Adrenal gland (tissue), 19 donors: ENCODE measurements at places on chromosomes 4 and X.

- H3K4me1 ChIP-seq = no peaks in the 10 kb centered on the region
- no peak overlapping the region for H3K4me3 ChIP-seq
- DNase-seq = no peak
Observed at GRCh38 chr4:16125571-16126445, 42.0 kb upstream of the PROM1 start.

- no peak overlapping the region for H3K27ac ChIP-seq
- no peaks in the 10 kb centered on the region for H3K36me3 ChIP-seq
- no peak for DNase-seq
- H3K4me3 ChIP-seq = no peak overlapping the region
- H3K27me3 ChIP-seq = no peaks in the 10 kb centered on the region
- H3K4me1 ChIP-seq = no peaks in the 10 kb centered on the region
Observed at GRCh38 chr4:100022792-100023222, 72.7 kb upstream of the H2AZ1 start.

DNA sequence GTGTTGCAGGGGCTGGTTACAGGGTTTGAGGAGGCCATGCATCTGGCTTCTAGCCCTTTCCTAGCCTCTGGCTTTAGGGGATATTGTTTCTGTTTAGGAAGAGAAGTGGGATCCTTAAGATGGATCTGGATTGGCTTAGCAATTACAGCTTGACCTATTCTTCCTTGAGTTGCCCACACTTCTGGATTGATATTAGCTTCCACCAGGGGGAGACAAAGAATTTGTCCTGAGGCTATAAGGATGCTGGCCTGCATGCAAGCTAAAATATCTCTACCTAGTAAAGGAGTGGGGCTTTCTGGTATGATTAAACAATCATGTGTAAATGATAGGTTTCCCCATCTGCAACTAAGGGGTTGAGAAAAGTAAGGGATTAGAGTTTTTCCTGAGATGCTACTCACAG, 117.2 kb downstream of the TEX13C start:
- H3K27ac ChIP-seq = no peak overlapping the region
- no peak overlapping the region for H3K4me3 ChIP-seq
- DNase-seq = no peak
- H3K27me3 ChIP-seq = no peaks in the 10 kb centered on the region

- no peak for DNase-seq
- no peaks in the 10 kb centered on the region for H3K27me3 ChIP-seq
- H3K4me1 ChIP-seq = no peaks in the 10 kb centered on the region
- no peaks in the 10 kb centered on the region for H3K36me3 ChIP-seq
- H3K4me3 ChIP-seq = no peak overlapping the region
Observed at GRCh38 chr4:16844816-16845586, 53.4 kb downstream of the LDB2 start.

- no peaks in the 10 kb centered on the region for H3K36me3 ChIP-seq
- H3K4me3 ChIP-seq = no peak overlapping the region
- H3K27me3 ChIP-seq = no peaks in the 10 kb centered on the region
- no peak overlapping the region for H3K27ac ChIP-seq
- no peaks in the 10 kb centered on the region for H3K4me1 ChIP-seq
Observed at GRCh38 chr4:116088771-116089170, 975.4 kb upstream of the NDST4 start.

DNA sequence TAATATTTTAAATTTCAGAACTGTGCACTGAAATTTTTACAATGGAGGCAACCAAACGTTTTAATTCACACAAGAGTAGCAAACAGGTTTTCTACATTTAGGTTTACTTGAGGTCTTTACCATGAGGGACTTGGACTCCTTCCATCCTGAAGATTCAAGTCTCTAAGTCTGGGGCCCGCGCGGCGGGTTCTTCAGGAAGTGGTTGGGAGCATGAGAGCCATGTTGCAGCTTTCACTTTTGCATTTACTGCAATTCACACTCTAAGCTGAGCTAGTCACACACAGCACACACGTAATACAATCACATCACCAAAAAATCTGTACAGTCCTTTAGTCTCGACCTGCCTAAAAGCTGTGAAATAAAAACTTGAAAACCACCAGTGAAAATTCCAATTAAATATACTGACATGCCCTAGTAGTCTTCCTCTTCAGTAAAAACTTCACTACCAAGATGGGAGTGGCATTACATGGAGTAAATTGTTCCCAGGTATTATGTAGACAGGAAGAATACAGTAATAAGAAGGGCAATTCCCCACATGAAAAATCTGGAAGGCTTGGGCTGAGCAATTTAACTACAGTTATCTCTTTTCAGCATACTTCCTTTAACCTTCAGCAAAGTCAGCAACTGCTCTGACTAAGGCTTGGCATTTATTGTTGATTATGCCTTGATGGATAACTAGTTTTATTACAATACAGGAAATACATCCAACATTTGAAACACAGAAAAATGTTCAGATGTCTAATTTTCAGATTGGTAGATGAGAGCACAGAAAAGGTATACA, 571.1 kb upstream of the DIPK2B start:
- no peaks in the 10 kb centered on the region for H3K36me3 ChIP-seq
- peaks cover 3% of the 10 kb centered on the region for H3K27me3 ChIP-seq
- no peak overlapping the region for H3K27ac ChIP-seq
- DNase-seq = peak; percentile 31

DNA sequence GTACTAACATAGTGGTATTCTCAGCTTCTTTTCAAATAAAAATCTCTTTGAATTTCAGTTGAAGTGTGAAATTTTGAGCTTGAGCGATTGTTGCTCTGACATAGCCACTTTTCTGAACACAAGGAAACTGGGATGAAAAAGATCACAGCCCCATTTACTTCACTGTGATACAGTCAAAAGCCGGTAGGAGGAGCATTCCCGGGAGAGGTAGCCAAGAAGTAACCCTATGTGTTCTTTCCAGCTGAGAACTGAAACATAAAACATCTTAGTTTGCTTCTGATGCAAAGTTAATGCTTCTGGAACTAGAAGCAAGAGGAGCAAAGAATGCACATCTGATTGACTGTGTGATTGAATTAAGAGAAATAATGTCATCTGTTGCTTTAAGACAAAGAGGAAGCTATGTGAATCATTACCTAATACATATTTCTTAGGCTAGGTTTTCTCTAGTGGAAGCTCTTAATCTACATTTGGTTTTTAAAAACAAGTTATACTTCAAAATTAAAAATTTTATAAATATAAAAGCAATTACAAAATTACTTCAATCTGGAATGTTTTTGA, 88.3 kb upstream of the UNC5C start:
- H3K4me3 ChIP-seq = no peak overlapping the region
- no peaks in the 10 kb centered on the region for H3K27me3 ChIP-seq
- H3K4me1 ChIP-seq = no peaks in the 10 kb centered on the region

DNA sequence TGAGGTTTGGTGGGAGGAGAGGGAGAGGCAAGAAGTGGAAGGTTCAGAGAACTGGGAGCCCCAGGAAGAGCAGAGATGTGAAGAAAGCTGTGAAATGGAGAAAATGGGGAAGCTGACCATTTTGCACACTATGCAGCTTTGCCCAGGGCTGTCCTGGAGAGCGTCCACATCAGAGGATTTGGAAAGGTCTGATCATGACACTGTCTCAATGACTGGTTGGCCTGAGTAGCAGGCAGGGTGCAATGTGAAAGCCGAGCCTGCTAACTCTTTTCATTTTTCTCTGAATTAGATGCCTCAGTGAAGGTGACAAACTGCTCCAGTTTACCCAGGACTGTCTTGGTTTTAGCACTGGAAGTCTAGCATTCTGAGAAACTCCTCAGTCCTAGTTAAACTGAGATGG, 330.1 kb upstream of the RPS6KA3 start:
- H3K27me3 ChIP-seq = peaks cover 15% of the 10 kb centered on the region
- DNase-seq = no peak
- H3K27ac ChIP-seq = no peak overlapping the region
- H3K36me3 ChIP-seq = no peaks in the 10 kb centered on the region
- H3K4me3 ChIP-seq = no peak overlapping the region

DNA sequence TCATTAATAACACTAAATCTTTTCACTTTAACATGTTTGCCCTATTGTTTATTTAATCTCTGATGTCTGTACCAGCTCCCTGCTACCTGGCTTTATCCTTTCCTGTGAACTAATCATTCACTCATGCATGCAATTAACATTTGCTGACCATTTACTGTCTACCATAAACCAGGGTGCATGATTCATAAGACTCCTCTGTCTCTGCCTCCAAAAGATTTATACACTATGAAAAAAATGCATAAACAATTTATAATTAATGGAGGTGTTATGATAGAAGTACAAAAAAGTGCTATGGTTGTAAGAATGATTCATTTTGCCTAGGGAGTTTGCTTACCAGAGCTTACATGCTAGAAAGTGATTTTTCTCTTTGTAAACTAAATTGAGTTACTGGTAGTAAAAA, 24.5 kb upstream of the CPEB2 start:
- no peak overlapping the region for H3K27ac ChIP-seq
- no peaks in the 10 kb centered on the region for H3K36me3 ChIP-seq
- H3K27me3 ChIP-seq = no peaks in the 10 kb centered on the region

DNA sequence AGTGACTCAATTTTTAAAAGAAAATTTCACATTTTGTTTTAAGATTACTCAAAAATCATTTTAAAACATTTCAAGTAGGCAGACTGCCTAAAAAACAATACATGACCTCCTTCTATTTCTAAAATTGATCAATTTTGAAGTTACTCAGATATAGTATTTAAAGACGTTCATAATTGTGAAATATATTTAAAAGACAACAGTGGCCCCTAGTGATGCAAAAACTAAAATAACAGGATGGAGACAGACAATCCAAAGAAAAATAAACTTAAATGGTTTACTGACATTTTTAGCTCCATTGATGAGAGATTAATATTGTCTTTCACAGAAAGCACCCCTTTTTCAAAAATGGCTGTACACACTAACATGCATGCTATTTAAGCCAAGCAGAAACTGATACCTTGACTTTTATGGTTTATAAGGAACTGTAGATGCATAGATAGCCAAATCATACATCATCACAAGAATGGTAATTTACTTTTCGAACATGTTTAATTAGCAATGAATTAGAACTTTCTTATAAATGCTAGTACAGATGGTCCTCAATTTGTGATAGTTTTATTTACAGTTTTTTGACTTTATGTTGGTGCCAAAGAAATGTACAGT, 69.8 kb upstream of the FAT4 start:
- no peaks in the 10 kb centered on the region for H3K4me1 ChIP-seq
- no peaks in the 10 kb centered on the region for H3K36me3 ChIP-seq
- H3K4me3 ChIP-seq = no peak overlapping the region
- H3K27ac ChIP-seq = no peak overlapping the region
- H3K27me3 ChIP-seq = no peaks in the 10 kb centered on the region
- no peak for DNase-seq

DNA sequence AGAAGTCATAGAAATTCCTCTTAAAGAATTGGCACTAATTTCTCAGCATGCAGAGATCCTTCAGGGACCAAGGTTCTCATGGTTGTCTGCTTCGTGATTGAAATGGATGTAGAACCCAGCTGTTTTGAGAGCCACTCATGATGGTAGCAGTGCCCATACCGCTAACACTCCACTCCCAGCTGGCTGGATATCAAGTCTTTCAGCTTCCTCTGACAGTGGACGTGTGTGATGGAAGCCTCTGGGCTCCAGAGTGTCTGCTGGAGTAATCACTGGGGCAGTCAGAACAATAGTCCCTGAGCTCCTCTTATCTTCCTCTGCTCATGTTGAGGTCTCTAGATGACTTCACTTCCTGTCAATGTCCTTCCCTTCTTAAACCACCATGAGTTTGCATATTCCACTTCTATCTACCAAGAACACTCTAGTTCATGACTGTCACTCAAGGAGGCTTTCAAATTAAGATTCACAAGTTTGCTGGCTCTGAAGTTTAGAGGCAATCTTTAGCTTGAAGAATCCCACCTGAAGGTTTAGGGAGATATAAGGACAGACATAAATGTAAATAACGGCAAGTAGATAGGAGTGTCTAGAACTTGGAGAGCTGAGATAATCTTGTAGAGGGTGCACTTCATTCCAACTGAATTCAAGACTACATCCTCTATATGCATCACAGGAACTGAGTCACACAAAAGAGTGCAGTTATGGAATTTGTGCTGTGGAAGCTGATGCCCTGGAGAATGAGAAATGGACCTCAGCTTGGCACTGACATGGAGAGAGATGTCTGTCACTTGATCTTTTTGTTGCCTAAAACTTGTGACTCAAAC, 64.5 kb upstream of the WDR1 start:
- no peak for DNase-seq
- no peak overlapping the region for H3K27ac ChIP-seq
- no peak overlapping the region for H3K4me3 ChIP-seq
- no peaks in the 10 kb centered on the region for H3K27me3 ChIP-seq

- H3K4me3 ChIP-seq = no peak overlapping the region
- no peak overlapping the region for H3K27ac ChIP-seq
- no peaks in the 10 kb centered on the region for H3K4me1 ChIP-seq
- no peaks in the 10 kb centered on the region for H3K27me3 ChIP-seq
- no peak for DNase-seq
- no peaks in the 10 kb centered on the region for H3K36me3 ChIP-seq
Observed at GRCh38 chrX:148298737-148299136, 201.7 kb upstream of the AFF2 start.

DNA sequence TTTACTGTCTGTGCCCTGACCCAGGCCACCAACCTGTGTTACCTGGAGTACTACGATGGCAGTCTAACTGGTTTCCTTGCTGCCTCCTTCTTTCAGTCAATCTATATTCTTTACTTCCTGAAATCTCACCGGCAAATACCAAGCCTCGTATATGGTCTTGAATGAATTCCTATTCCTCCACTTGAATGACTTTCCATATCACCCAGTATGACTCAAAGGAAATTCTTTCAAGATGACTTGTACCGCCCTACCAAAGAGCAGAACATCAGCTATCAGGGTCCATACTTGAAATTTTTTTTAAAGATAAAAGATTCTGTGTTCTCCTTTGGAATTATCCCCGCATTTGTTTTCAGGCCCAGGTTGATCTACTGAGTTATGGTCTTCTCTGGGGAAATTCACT, 378.0 kb downstream of the AFF2 start:
- no peak overlapping the region for H3K4me3 ChIP-seq
- no peaks in the 10 kb centered on the region for H3K27me3 ChIP-seq
- no peak for DNase-seq
- H3K27ac ChIP-seq = no peak overlapping the region
- no peaks in the 10 kb centered on the region for H3K4me1 ChIP-seq
- no peaks in the 10 kb centered on the region for H3K36me3 ChIP-seq

DNA sequence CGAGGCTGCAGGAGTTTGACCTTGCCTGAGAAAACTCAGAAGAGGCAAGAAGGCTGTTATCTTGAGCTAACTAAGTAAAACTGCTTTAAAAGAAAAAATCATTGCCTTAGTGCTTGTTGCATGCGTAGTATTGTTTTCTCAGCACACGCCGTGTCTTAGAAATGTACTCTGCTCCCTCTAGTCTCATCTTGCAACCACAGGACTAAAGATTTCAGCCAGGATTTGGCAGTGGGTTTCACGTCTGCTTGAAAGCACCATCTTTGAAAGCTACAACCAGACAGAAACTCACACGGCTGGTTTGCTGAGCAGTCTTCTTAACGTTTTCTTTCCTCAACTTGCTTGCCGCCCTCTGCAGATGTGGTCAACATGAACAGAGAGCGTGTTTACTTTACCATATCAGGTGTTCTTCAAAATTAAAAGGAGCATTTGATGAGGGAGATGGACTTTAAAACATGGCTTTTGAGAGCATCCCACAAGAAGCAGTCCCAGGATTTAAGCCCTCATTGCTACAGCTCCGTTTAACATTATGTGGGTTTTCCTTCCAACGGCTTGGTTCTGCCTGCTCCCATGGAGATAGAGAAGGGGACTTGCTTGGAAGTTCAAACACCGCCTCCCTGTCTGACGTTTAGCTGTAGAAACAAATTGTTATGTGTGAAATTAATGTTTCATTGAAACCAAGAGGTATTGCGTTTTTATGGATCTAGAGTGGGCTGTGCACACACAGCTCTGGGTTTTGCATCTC, 3.4 kb downstream of the SORCS2 start:
- no peak overlapping the region for H3K27ac ChIP-seq
- no peak for DNase-seq
- H3K4me1 ChIP-seq = no peaks in the 10 kb centered on the region
- H3K36me3 ChIP-seq = no peaks in the 10 kb centered on the region
